ENCODE measurements at places on chromosomes 3 and 15.

GRCh38 chr3:56694867-56695683, 12.0 kb upstream of the TASOR start:
- no peak for DNase-seq

DNA sequence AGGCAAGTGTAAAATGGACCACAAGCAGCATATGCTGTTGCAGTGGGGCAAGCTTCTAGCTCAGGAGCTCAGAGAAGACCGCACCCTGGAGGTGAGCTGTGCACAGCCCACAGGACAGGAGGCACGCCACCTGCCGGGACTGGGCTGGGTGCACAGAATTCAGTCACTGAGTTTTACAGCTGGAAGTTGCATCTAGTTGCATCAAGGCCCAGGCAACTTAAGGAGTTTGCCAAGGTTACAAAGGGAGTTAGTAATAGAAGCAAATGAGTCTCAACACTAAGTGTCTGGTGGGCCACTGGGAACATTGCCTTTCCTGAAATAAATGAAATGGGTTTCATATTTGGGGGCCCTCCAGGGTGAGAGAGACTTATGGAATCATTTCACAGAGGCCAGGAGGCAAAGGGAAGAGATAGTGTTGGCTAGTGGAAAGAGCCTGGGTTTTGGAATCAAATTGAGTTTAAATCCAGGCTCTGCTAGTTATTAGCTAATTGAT, 36.0 kb upstream of the TIMP4 start:
- no peak for DNase-seq

GRCh38 chr3:73868688-73869315, 244.1 kb upstream of the PDZRN3 start:
- no peak for DNase-seq

- no peak for DNase-seq
Observed at GRCh38 chr15:99956022-99956775, 223.0 kb upstream of the LYSMD4 start.

DNA sequence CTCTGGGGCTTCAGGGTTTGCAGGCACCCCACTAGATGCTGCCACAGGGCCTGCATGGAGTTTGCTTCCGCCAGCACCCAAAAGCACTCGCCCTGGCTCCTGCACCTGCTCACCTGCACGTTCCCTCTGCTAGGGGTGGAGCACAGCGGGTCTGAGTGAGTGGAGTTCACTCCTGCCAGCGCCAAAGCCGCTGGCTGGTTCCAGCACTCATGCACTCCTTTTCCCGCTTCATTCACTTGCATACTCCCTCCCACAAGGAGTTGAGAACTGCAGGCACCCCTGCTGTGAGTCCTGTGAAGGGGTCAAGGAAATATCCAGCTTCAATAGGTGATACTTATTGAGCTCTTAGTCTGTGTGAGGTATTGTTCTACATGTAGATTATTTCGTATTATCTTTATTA, 537.5 kb downstream of the NR2F2 start:
- DNase-seq = no peak

GRCh38 chr3:138684396-138684795, 75.8 kb downstream of the FAIM start:
- no peak for DNase-seq

DNA sequence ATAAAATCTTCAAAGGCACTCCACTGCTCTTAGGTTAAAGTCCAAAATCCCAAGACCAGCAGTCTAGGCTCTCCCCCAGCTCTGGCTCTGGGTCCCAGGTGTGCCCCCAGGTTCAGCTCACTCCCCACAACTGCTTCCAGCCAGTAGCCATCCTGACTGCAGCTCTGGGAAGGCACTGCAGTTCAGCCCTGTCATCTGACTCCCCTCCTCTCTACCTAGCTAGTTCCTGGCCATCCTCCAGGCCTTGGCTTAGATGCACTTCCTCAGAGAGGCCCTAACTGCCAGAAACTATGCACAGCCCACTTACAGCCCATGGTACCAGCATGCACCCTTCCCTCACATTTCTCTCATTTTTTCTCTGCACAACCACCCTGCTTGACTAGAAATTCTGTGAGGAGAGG, 25.5 kb downstream of the TBC1D2B start:
- no peak for DNase-seq

GRCh38 chr15:88179562-88179961, 77.0 kb downstream of the NTRK3 start:
- DNase-seq = no peak

DNA sequence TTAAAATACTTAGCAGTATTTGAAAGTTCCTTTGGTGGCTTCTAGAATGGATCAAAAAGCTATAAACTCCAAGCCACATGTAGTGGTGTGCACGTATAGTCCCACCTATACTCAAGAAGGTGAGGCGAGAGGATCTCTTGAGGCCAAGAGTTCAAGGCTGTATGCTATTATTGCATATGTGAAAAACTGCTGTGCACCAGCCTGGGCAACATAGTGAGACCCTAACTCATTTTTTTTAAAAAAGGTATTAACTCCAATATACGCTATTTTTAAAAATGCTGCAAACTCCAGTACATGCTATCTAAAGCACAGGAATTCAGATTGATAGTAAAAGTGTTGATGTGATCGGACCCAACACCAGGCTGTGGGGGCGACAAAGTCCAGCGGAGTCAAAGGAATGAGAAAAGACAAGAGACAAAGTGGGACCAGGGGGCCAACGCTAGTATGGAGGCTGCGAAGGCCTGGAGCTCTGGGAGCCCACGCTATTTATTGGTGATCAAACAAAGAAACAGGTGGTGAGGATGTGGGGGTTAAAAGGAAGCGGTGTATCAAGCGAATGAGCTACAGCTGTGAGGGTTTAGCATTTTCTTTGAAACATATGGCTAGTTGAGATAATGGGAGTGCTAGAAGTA, 66.6 kb downstream of the ARIH1 start:
- no peak for DNase-seq

- no peak for DNase-seq
Observed at GRCh38 chr15:101372960-101373525, 78.0 kb upstream of the SNRPA1 start.

- no peak for DNase-seq
Observed at GRCh38 chr3:172454180-172454579, 5.9 kb upstream of the GHSR start.

GRCh38 chr3:15769256-15769915, 28.4 kb downstream of the ANKRD28 start:
- no peak for DNase-seq

GRCh38 chr15:24224161-24224560, 451.4 kb upstream of the NPAP1 start:
- no peak for DNase-seq

DNA sequence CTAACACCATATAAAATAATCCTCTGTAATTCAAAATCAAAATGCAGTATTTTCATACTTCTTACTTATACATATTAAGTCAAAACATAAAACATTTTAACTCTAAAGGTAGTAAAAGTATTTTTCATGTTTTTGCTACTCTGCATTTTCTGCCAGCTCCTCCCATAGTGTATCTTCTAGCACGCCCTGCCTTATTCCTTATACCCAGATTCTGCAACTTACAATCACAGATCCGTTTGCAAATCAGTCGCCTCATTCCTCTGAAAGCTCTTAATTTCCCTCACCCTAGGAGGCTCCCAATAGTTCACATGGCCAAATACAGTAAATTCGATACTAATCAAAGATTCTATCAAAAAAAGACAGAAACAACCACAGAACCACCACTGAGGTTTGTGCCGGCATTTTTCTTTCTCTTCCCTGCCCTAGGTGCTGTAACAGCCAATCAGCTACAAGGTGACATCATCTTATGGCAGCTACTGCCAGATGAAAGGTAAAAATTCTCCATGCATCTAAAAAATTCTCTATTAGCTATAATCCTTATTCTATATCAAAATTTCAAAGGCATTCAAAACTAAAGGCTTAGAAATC, 72.9 kb downstream of the CLASP2 start:
- no peak for DNase-seq

- no peak for DNase-seq
Observed at GRCh38 chr15:67976506-67977073, 77.5 kb upstream of the PIAS1 start.

Measured in activated CD4-positive, alpha-beta T cell treated with anti-CD3 and anti-CD28 coated beads, Interleukin-2, amount 50 U/mL, for 4 hours (primary cell).